Caco-2 (cell line): ENCODE measurements at places on chromosomes 5 and 9. TPM values are rescaled to one million over a fixed set of nuclear protein-coding genes. Genes with fewer than 3 reads are reported as not detected.
A peak's percentile ranks its signal among the peaks of the same experiment; 100 is the strongest.

GRCh38 chr9:109865521-109865920 is 85.5 kb downstream of the PALM2AKAP2 start:
- H3K4me1 ChIP-seq = no peaks in the 10 kb centered on the region
- no peaks in the 10 kb centered on the region for H3K36me3 ChIP-seq
- no peaks in the 10 kb centered on the region for H3K27me3 ChIP-seq
- no peak overlapping the region for H3K4me3 ChIP-seq

DNA sequence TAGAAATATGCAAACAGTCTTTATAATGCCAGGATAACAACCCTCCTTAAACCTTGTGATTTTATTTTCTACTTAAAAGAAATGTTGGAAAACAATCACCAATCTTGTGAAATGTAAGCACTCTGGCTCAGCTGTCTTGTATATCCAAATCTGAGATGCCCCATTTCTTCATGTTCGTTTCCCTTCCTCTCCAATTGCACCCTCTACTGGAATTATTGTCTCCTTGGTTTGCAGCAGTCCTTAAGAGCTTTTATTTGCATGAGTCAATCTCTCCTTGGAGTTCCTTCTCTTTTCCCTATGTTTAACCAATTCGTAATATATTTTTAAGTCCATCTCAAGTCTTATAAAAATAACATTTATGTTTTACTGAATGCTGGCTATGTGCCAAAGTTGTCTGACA is 362.0 kb upstream of the CDH10 start:
- H3K4me3 ChIP-seq = no peak overlapping the region
- peak; percentile 3 for DNase-seq
- H3K27me3 ChIP-seq = no peaks in the 10 kb centered on the region
- no peak overlapping the region for H3K27ac ChIP-seq

DNA sequence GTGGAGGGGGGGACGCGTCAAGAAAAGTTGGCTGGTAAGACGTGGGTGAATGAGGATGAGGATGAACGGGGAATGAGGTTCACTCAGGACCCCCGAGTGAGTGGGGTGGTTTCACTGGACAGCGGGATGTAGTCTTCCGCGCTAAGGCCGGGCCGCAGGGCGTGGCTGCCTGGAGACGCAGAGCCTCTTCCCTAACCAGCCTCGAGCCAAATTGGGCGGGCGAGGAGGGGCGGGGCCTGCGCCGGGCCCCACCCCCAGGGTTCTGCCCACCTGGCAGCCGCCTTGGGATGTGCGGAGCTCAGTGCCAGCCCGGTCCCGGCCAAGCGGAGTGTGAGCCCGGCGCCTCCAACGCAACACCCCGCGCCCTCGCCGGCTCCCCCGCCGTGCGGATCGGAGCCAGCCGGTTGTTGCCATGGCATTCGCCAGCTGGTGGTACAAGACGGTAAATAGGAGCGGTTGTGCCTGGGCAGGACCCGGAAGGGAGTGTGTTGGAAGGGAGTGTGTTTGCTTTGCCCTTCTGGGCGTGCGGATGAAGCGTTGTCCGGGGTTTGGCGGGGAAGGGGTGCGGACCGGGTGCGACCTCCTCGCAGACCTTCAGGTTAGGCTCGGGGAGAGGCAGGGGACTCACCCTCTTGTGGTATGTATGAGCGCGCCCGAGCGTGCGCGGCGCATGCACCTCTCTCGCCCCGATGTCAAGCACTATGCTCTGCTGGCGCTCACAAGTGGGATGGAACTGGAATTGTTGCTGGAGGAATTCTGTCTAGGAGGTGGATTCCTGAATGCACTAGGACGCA is 746 bp downstream of the CAST start:
- H3K4me3 ChIP-seq = peak overlapping the region; percentile 90
- no peaks in the 10 kb centered on the region for H3K27me3 ChIP-seq
- no peaks in the 10 kb centered on the region for H3K36me3 ChIP-seq
- DNase-seq = peak; percentile 93
- H3K27ac ChIP-seq = peak overlapping the region; percentile 86

- H3K27me3 ChIP-seq = no peaks in the 10 kb centered on the region
- no peaks in the 10 kb centered on the region for H3K36me3 ChIP-seq
- H3K4me1 ChIP-seq = peaks cover 36% of the 10 kb centered on the region
- DNase-seq = no peak
Observed at GRCh38 chr5:151688436-151688835, 1.7 kb upstream of the SPARC start.

- H3K4me1 ChIP-seq = peaks cover 24% of the 10 kb centered on the region
- no peaks in the 10 kb centered on the region for H3K27me3 ChIP-seq
- no peak overlapping the region for H3K4me3 ChIP-seq
- H3K27ac ChIP-seq = no peak overlapping the region
- no peak for DNase-seq
- no peaks in the 10 kb centered on the region for H3K36me3 ChIP-seq
Observed at GRCh38 chr5:157285310-157286035, 19.6 kb downstream of the CYFIP2 start.

- H3K4me1 ChIP-seq = peaks cover 38% of the 10 kb centered on the region
- DNase-seq = no peak
- no peaks in the 10 kb centered on the region for H3K36me3 ChIP-seq
- peak overlapping the region; percentile 65 for H3K27ac ChIP-seq
- no peak overlapping the region for H3K4me3 ChIP-seq
Observed at GRCh38 chr5:36458746-36459145, 147.7 kb upstream of the SLC1A3 start.

The OR1J2 gene
- not detected in 2 replicates for total RNA-seq

The TNFSF15 gene
- 0.66 and 1.00 TPM in 2 replicates for total RNA-seq

The WDR38 gene
- total RNA-seq = not detected in 2 replicates
